ENCODE measurements at places on chromosomes 5 and 9. TPM values are rescaled to one million over a fixed set of nuclear protein-coding genes. Genes with fewer than 3 reads are reported as not detected.

The PCSK5 gene
- total RNA-seq: 21.0 TPM

The OR1Q1 gene
- total RNA-seq: not detected

The AUH gene
- total RNA-seq: 76.8 TPM

The TEK gene
- total RNA-seq: 29.3 TPM

DNA sequence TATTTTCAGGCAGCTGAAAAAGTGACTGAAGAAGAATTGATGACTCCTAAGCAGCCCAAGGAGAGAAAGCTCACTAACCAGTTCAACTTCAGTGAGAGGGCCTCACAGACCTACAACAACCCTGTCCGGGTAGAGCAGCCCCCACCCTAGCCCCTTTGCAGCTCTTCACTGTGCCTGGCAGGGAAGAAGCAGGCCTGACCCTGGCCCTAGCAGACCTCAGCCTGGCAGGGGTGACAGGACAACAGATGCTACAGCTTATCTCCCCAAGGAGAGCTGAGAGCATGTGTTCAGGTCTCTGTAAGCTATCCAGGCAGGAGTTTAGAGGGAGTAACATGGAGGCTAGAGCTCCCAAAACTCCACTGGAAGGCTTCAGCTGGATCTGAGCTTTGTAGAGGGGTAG is 31.8 kb downstream of the DNAI1 start:
- no peak overlapping the region for H3K4me3 ChIP-seq
- DNase-seq: no peak
- H3K4me1 ChIP-seq: no peaks in the 10 kb centered on the region
- no peaks in the 10 kb centered on the region for H3K36me3 ChIP-seq

GRCh38 chr5:175824676-175825075 is 46.7 kb upstream of the CPLX2 start:
- no peaks in the 10 kb centered on the region for H3K36me3 ChIP-seq
- no peak for DNase-seq
- H3K27ac ChIP-seq: no peak overlapping the region

GRCh38 chr9:75788006-75788634 is 102.4 kb upstream of the PCSK5 start:
- no peak for DNase-seq
- H3K27me3 ChIP-seq: no peaks in the 10 kb centered on the region
- H3K27ac ChIP-seq: no peak overlapping the region
- no peaks in the 10 kb centered on the region for H3K4me1 ChIP-seq
- H3K36me3 ChIP-seq: no peaks in the 10 kb centered on the region

- H3K27me3 ChIP-seq: no peaks in the 10 kb centered on the region
- peak; percentile 82 for DNase-seq
- no peak overlapping the region for H3K27ac ChIP-seq
- peaks cover 10% of the 10 kb centered on the region for H3K4me1 ChIP-seq
- no peak overlapping the region for H3K4me3 ChIP-seq
- H3K36me3 ChIP-seq: no peaks in the 10 kb centered on the region
Observed at GRCh38 chr9:88258024-88258423, 119.7 kb upstream of the SPATA31C2 start.

DNA sequence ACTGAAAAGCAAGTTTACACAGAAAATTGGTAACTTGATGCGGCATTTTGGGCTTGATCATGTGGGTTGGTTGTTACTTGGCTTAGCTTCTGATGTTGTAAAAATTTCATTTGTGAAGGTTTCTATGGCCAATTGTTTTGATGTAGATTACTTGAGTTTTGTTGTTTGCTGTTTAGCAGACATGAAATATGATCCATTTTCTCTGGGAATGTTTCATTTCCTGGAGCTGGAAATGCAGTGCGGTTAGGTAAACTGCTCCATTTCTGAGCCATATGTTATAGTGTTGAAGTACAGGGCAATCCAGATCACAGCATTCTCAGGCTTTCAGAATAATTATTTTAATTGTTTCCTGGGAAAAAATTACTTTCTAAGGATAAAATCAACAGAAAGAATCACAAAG is 396.9 kb downstream of the ENC1 start:
- no peaks in the 10 kb centered on the region for H3K27me3 ChIP-seq
- H3K4me3 ChIP-seq: no peak overlapping the region
- no peak overlapping the region for H3K27ac ChIP-seq

Data from lung (tissue), 17 donors.